ENCODE measurements at places on chromosomes 5 and 9.

DNA sequence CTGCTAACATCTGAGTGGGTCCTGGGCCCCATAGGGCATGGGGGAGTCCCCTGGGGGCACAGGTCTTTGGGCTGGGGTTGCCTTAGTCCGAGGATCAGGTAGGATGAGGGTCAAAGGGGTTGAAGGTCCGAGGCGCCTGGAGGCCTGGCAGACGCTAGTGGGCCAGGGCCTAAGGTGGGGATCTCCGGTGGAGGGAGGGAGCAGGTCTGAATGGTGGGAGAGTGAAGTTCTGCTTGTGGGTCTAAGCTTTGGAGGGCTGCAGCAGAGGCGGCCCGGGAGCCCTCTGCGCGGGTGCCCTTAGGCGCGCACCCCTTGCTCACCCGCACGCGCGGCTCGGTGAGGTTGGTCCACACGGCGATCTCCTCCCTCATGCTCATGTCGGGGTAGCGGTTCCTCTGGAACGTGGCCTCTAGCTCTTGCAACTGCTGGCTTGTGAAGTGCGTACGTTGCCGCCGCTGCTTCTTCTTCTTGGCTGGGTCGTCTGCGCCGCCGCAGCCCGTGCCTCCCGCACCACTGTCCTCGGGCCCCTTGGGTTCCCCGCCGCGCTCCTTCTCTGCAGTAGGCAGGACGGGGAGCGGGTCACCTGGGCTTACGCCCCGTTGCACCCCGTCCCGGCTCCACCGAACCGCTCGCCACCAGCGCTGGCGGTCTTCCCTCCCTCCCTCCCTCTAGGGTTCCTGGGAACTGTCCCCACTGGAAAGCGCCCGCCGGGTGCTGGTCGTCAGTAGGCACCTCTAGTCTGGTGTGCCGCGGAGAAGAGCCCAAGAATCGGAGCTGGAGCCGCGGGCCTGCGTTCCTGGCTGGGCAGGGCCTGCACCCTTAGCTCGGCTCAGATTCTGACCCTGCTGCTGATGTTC is 2.8 kb downstream of the PITX1 start:
- DNase-seq = no peak

DNA sequence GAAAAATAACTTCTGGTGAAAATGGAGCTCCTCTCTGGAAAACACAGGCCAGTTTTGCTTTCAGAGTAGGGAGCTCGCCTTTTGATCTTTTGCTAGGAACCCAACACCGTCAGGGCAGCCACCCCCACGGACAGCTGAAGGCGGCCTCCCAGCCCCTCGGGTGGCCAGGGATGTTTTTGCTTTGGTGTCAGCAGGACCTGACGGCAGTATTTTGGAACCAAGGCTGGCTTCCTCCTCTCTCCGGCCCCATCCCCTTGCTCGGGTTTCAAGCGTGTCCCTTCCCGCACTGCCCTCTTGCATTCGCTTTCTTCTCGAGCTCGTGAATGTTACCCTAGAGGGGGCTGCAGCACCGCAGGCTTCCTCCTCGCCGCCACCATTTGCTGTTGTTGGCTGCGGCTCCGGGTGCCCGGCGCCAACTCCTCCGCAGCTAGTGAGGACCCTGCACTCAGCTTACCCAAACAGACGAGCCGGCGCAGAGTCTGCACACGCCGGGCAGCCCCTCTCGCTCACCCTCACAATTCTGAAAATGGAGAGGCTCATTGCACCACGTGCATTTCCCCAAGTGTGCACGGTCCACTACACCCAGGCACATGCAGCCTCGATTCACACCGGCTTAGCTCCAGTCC is 35.5 kb upstream of the ADAMTSL1 start:
- DNase-seq = no peak

GRCh38 chr5:150015415-150015814 is 14.9 kb downstream of the HMGXB3 start:
- no peak for DNase-seq

DNA sequence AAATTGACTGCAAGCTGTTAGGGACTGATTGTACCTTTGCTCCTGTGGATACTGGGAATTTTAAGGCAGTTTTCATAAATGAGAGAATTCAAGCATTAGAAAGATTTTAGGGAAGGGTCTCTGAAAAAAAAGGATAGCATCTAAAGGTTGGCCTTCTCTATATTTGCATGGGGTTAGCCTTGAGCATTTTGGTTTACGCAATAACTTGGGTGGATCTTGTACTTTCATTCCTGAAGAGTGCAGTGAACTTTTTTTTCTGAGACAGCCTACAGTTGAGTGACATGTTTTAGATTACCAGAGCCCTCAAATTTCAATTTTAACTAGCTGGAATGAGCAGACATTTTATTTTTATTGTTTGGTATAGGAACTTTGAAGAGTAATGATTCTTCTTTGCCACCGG is 91.6 kb upstream of the NR3C1 start:
- no peak for DNase-seq

GRCh38 chr5:82656341-82656761 is 378.2 kb upstream of the RPS23 start:
- DNase-seq = no peak
